Regular cardiac myocyte (primary cell): ENCODE measurements at places on chromosomes 7 and 10. TPM values are rescaled to one million over a fixed set of nuclear protein-coding genes. Genes with fewer than 3 reads are reported as not detected.

The PRPF18 gene
- 40.8 and 43.1 TPM in 2 replicates for total RNA-seq

The NFE2L3 gene
- total RNA-seq = 1.2 and 5.6 TPM in 2 replicates

The TRPV6 gene
- total RNA-seq = not detected in 2 replicates

The ELOVL3 gene
- 0.19 and 0.56 TPM in 2 replicates for total RNA-seq

The OPALIN gene
- total RNA-seq = not detected in 2 replicates

The FLNC gene
- total RNA-seq = 176 and 417 TPM in 2 replicates

The WNT16 gene
- total RNA-seq = under 0.01 and 0.38 TPM in 2 replicates

The NACAD gene
- 0.38 and 0.56 TPM in 2 replicates for total RNA-seq

The PSD gene
- 0.38 and 4.2 TPM in 2 replicates for total RNA-seq

The HOXA6 gene
- 0.28 TPM in 1 of 2 replicates, not detected in the other for total RNA-seq

The FKBP6 gene
- not detected in 2 replicates for total RNA-seq

The OPN4 gene
- total RNA-seq = not detected in 2 replicates

The SNX10 gene
- 0.19 and 0.28 TPM in 2 replicates for total RNA-seq
